Activated T-helper 9 cell treated with anti-CD3 and anti-CD28 coated beads, Interleukin-2, amount 50 U/mL, for 16 hours (primary cell): ENCODE measurements at places on chromosomes 1 and 21.

DNA sequence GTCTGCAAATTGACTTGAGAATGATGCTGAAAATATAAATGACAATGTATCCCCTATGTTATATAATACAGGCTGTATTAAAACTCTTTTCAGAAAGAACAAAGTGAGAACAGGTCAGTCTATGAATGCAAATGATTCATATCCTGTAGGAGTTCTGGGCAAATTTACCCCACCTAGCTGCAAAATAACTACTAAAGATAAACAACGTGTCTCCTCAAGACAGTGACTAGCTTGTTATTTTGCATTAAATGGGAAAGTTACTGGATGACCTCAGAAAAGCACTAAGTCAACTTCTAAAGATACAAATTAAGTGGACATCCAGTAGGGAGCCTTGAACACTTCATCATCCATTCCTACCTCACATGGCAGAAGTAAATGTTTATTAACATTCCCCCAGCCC, 11.1 kb downstream of the RNF19B start:
- no peak for DNase-seq

- no peak for DNase-seq
Measured at GRCh38 chr1:162230096-162230495, 146.6 kb downstream of the SPATA46 start.

DNA sequence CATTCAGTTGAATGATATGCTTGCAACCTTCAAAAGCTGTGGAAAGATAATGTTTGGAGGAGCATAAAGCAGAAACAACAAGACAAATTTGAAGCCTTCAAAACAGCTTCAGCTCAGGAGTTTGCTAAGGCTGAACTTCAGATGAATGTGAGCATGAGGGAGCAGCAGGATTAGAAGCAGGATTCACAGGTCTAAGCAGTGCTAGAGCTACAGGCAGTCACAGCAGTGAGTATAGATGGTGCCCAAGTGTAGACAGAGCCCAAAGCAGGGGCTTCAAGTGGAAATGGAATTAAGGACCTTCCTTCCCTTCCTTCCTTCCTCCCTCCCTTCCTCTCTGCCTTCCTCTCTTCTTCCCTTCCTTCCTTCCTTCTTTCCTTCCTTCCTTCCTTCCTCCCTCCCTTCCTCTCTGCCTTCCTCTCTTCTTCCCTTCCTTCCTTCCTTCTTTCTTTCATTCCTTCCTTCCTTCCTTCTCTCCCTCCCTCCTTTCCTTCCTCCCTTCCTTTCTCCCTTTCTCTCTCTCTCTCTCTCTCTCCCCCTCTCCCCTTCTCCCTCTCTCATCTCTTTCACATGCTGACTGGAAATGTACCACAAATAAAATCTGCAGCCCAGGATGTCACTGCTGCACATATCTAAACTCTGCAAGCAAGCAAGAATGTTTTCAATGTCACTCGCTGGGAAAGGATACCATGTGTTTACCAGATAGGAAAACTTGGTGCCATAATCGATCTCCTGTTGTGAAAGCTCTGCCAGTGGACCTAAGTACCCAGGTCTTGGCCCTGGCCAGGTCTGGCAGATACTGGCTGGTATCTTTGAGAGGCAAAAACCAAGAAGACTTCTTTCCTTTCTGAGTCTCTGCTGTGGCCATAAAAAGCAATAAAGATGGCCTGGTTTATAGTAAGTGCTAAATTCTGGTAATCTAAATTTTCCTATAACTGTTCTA, 13.1 kb upstream of the SLC30A10 start:
- no peak for DNase-seq

GRCh38 chr1:110262296-110262695, 52.2 kb downstream of the KCNC4 start:
- no peak for DNase-seq

GRCh38 chr1:101463195-101463594, 226.4 kb downstream of the S1PR1 start:
- DNase-seq, result no peak

DNA sequence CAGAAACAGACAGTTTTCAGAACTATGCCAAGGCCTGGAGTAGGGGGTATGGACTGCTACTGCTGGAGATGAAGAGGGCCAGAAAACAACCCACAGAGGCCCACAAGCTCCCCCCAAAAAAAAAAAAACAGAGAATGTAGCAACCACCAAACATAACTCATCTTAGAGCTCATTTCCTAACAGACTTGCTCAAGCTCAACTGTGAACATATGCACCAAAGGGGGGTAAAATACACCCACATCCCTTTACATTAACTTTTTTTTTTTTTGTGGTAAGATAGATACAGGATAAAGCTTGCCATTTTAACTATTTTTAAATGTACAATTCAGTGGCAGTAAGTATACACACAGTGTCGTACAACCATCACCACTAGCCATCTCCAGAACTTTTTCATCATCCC, 36.0 kb downstream of the SEC16B start:
- DNase-seq, result no peak

DNA sequence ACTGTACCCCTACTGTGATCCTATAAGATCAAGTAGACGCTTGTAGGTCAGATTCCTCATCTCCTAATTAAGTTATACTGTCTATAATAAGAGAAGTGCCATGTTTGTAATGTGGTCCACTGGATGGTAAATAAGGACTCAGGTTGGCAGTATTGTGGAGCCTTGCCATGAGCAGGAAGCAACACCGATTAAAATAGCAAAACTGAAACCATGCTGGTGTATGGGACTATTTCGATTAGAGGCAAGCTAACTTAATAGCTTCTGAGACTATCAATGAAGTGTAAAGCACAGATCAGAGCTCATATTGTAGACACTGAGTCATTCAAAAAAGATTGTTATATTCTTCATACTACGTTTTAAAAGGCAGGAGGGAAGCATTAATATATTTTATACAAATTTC, 348.8 kb downstream of the HHAT start:
- no peak for DNase-seq

DNA sequence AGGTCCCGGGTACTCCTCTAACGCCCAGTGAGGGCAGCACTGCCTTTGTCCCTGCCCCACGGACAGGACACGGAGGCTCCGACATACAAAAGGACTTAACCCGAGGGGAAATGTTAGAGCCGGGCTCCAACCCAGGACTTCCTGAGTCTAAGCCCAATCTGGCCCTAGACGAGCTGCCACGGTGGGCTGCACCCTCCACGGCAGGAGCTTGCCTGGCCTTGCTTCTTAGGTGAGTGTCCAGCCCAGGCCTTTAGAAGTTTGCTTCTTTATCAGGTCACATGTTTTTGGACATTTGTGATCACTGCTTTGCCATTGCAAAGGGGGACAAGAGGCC, 11.0 kb upstream of the TMEM200B start:
- no peak for DNase-seq

- DNase-seq, result no peak
Measured at GRCh38 chr1:158969166-158969565, 37.8 kb downstream of the PYHIN1 start.

GRCh38 chr1:227557962-227558725, 5.2 kb upstream of the ZNF678 start:
- DNase-seq, result no peak

DNA sequence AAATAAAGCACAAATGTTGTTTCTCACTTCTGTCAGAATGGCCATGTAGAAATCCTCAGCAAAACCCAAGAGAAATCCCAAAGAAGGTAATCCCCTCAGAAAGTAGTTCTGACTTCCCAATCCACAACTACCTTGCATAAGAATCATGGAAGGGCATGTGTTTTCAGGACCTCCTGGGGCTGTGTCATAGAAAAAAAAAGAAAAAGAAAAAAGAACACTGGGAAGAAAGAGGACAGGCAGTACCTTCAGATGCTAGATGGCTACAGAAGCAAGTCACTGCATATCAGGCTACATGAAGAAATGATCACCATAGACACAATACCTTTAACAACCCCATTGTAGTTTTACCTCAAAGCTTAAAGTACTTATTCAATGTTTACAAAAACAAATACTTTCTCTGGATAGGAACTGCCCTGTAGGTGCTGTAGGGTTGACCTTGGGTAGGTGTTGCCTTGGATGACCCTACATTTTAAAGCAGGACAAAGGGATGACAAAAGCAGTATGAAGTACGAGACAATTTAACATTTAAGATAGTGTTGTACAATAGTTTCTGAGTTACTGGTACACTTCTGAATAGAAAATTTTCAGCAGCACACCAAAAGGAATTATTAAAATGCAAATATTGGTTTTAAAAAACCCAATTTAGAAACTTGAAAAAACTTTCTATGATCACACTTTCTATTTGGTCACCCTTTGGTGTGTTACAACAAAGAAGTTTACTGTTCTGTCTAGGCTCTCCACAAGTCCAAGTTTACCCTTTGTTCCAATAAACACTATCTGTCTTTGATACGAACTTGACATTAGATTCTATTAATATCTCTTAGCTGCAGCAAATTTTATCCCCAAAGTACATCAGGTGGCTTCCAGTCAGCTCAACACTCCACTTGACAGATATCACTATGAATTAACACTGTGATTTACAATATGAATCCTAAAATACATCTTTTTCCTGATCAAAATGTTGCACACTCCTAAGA, 5.0 kb downstream of the TRIT1 start:
- no peak for DNase-seq

DNA sequence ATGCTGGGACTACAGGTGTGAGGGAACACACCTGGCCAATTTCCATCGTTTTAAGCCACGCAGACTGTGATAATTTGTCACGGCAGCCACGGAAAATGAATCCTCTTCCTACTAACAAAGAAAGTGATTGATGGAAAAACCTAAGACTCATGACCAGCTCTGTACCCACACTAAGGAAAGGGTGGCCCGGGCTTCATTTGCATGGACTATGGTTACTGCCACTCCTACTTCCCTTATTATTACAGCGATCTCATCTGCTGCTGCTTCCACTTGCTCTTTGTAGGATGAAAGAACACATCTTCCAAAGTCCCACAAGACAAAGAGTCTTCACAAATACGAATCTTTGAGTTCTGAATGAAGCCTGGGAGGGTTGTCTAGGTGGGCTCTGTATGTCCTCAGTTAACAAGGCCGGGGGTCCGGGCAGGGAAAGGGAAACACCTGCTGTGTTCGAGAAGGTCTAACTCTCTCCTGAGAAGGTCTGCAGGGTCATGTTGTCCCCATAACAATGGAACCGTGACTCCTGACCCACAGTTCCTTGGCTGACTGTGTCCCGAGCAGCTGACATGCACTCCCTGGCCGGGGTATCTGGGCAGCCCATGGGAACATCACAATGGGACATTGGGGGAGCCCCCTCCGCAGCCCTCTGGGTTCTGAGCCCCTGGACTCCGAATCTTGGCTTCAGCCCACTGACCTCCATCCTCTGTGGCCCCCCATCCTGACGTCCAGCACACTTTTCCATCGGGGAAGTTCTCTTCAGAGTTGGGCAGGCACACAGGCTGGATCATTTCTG, 13.3 kb upstream of the TFF1 start:
- DNase-seq, result no peak

DNA sequence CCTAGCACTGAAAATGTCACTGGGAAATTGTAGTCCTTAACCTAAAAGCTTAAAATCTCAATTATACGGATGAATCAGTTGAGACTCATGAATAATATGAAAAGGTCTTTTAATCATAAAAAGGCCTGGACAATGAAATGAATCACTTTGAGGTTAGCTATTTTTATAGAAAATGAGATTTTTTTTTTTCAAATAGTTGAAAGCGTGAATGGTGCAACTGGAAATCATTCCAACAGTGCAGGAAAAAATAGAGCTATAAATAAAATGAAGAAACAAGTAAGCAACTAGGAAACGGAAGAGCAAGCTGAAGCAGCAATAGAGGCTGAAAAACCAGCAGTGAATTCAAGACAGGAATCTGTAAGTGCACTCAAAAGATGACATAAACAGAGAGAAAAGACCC, 142.9 kb downstream of the BACH1 start:
- DNase-seq, result no peak

GRCh38 chr1:45455162-45455561, 35.8 kb downstream of the TESK2 start:
- no peak for DNase-seq

DNA sequence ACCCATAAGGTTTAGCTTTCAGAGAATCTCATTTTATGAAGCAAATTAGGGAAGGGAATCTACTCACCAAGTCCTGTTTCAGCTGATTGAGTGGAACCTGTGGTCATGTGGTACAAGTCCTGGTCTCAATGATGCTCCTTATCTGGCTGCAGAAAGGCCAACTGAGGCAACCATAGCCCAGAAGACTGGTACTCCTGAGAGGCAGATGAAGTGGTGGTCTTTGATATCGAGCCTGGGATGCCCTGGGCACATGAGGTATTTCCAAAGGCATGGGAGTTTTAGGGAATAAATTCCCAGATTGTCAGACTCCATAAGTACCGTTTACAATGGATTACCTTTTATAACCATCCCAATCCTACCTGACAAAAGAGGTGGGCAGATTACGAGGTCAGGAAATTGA, 3.3 kb downstream of the MX1 start:
- no peak for DNase-seq

DNA sequence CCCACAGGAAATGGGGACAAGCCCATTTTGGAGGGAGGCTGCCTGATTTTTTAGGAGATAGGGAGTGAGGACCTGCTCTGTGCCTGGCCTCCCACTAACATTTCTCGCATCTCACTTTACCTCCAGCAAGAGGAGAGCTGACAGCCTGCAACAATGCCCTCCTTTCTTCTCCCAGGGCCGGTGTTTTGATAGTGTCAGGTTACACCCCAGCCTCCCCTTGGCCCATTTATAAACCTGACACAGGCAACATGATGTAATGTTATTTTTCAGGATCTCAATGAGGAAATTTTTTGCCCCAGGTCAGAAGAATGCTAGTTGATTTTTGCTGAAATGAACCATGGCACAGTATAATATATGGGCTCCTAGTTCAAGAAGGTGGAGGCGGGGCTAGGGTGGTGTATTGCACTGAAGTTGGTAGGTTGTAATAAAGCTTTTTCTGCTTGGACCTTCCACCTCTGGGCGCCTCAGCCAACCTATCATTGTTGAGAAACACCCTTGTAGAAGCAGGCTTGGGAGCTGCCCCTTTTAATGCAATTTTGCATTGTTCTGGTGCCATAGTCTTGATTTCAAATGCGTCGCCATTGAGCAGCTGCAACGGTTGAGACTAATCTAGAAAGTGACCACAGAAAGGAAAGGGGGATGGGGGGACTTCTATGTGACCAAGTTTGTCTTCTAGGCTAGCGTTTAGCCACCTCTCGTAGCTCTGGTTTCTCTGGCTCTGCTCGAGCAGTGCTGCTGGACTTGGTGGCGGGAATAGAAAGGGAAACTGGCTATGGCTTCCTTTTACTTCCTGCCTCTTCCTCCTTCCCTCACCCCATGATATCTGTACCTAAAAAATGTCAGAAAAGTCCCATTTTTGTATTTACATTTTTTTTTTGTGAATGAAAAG, 53.0 kb downstream of the PBX1 start:
- no peak for DNase-seq

- no peak for DNase-seq
Measured at GRCh38 chr1:47779613-47780012, 217.6 kb downstream of the TRABD2B start.

DNA sequence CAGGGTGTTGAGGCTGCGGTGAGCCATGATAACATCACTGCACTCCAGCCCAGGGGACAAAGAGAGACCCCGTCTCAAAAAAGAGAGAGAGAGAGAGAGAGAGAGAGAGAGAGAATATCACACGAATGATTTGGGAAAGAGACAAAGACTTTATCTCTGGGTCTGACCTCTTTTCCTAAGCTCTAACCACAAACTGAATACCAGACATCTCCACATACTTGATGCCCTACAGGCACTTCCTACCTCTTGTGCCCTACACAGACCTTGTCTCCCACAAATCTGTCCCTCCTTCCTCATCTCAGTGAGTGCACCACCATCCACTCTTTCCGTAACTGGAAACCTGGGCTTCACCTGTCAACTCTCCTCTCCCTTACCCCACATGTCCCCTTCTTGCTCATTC, 27.0 kb upstream of the PTCH2 start:
- no peak for DNase-seq
